ENCODE measurements at places on chromosomes 5 and 9. TPM values are rescaled to one million over a fixed set of nuclear protein-coding genes. Genes with fewer than 3 reads are reported as not detected.

TRIM14 gene
- polyA plus RNA-seq, result 59.2 TPM

ZFP37 gene
- polyA plus RNA-seq, result 3.3 TPM

GRCh38 chr5:174943785-174944184 lies 219.4 kb downstream of the MSX2 start:
- no peak for DNase-seq

GRCh38 chr5:159097784-159098602 lies 1.7 kb downstream of the EBF1 start:
- no peak for DNase-seq

RBM22 gene
- polyA plus RNA-seq, result 54.8 TPM

- DNase-seq, result peak; percentile 25
These were observed 936.6 kb downstream of the NR2F1-AS1 start for GRCh38 chr5:92644266-92644886.

DNA sequence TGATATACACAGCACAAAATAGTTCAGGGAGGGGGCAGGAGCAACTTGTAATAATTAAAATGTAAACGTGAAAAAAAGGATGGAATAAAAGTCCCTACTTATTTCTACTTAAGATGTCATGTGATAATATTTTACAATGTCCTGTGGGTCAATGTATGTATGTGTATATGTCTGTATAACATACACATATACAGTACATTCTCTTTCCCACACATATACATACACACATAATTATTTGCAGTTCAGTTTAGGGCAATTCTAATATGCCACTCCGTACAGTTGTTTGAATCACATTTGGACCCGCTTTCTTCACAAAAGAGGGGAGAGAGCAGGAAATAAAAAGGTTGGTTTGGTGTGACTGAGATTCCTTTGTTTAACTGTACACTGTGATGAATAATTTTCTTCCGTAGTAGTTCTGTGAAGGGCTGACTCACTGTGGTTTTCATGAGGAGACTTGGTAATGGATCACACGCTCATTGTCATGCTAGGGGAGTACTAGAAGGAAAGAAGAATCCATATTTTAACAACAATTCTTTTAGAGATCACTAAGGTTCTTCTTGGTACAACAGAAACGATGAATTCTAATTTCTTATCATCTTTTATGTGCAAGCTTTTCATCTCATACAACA lies 26.2 kb upstream of the ACOT12 start:
- DNase-seq, result no peak

DNA sequence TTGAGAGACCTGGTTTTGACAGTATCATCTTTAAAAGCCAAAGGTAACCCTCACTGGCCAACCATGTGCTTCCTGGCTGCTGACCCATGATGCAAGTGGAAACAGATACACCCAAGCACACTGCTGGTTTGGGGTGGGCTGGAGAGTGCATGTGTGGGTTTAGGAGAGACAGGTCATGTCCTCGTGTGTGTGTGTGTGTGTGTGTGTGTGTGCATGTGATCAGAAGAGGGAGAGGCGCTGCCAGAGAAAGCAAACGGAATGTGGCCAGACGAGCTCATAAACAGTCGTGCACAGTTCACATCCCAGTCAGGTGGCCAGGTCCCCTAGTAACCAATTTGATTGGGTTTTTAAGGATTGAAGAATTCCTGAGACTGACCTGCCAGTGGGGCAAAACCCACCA lies 112.8 kb upstream of the ICE1 start:
- peak; percentile 33 for DNase-seq

DNA sequence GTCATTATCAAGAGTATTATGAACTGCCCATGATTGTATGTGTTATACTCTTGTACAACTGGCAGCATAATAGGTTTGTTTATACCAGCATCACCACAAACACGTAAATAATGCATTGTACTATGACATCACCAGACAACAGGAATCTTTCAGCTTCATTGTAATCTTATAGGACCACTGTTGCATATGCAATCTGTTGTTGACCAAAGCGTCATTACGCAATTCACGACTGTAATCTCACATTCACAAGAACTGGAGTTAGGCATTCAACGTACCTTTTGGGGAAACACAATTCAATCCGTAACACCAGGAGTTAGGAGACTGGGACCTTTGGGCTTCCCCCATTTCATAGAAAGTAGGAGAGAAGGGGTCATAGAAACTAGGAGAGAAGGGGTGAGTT lies 20.4 kb upstream of the ARSI start:
- no peak for DNase-seq

FCN1 gene
- 0.55 TPM for polyA plus RNA-seq

DNA sequence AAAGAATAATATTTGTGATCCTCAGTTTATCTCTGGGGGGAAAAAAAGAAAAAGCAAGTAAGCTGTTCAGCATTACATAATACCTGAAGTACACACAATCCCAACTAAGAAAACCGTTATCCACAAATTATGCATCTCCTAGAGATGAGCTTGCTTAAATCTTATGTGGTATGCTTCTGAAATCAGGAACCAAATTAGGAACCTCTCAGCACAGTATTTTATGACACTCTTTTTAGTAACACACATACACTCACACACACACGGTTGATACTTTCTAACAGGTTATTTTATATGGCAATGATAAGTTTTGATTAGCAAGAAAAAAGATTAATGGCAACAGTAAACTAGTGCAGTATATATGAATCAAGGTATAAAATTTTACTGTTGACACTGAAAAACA lies 1.2 kb upstream of the ZNF510 start:
- DNase-seq, result no peak

KIF24 gene
- 2.0 TPM for polyA plus RNA-seq

- DNase-seq, result no peak
These were observed 34.7 kb downstream of the ADAMTSL2 start for GRCh38 chr9:133569121-133569785.

GRCh38 chr9:32463500-32464293 lies 62.3 kb downstream of the RIGI start:
- DNase-seq, result no peak

DNA sequence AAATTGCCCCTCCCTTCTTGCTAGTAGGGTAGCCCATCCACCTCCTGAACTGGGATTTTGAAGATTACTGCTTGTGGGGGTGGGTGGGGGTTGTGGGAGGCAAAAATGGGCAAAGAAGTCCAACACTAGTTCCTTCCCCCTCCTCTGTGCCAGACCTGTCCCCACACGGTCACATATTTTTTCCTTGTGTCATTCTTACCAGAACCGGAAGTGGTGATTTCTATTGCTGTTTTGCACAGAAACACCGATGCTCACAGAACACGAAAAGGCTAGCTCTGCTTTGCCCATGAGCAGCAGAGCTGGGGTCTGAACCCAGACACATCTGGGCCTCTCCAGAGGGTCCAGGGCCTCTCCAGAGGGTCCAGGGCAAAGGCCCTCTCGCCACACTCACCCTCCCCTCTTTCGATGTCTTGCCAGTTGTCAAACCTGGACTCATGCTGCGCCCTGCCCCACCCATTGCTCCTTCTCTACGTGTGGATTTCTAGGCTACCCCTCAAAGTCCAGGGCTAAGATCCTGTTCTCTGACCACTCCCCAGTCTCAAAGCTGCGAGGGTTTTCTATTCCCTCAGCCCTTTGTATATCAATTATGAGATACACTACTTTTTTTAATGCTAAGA lies 264.4 kb upstream of the MSX2 start:
- DNase-seq, result peak; percentile 50

- no peak for DNase-seq
These were observed 585.2 kb downstream of the ACTL7B start for GRCh38 chr9:108270561-108270960.

SPARC gene
- 935 TPM for polyA plus RNA-seq

- DNase-seq, result no peak
These were observed 217.0 kb downstream of the GAS1 start for GRCh38 chr9:86730163-86730928.

GRCh38 chr9:130746434-130747212 lies 53.0 kb downstream of the EXOSC2 start:
- no peak for DNase-seq

EGR1 gene
- 371 TPM for polyA plus RNA-seq
